Stimulated activated CD8-positive, alpha-beta memory T cell treated with anti-CD3 and anti-CD28 coated beads, Interleukin-4, amount 100 ng/mL, for 1 hour (primary cell): ENCODE measurements at places on chromosomes 11 and 22.

- DNase-seq: no peak
Observed at GRCh38 chr22:42418811-42419242, 13.4 kb downstream of the NFAM1 start.

DNA sequence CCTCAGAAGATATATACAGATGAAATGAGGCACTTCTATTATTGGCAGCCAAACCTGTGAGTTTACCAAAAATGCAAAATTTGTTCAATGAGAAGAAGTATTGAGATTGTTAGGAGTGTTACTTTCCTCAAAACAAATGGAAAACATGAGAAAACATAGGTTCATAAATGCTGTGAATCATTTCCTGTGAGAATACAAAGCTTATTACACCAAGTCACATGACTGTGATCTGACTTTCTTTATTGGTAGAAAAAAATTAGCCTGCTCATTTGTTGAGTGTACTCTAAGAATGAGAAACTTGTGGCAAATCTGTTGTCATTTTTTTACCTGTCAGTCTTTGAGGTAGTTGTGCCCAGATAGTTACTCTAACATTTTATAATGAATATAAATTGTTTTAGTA is 215.1 kb downstream of the TMEM135 start:
- DNase-seq: no peak

- DNase-seq: no peak
Observed at GRCh38 chr11:104410336-104410735, 246.4 kb upstream of the PDGFD start.

DNA sequence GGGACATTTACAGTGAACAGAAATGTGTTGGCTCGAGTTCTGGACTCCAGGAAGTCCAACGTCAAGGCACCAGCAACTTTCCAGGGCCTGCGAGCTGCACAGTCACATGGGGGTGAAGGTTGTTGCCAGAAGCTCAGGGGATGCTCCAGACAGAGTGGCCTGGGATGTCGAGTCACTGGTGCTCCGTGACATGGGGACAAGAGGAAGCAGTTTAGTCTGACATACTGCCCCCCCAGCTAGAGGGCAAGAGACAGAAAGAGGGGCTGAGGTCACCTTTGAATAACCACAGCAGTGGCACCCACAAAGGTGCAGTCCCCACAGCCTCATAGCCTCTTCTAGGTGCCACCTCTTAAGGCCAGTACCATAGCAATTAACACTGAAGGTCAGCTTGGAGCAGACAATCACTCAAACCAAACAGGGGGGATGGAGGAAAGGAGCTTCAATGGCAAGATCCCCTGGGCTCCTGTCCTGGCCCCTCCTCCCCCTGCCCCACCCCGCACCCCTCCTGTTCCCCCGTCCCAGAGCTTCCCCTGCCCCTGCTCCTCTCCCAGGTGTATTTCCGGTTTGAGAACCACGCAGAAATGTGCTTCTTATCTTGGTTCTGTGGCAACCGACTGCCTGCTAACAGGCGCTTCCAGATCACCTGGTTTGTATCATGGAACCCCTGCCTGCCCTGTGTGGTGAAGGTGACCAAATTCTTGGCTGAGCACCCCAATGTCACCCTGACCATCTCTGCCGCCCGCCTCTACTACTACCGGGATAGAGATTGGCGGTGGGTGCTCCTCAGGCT is 3.8 kb downstream of the APOBEC3D start:
- no peak for DNase-seq

- no peak for DNase-seq
Observed at GRCh38 chr11:105524286-105524685, 85.6 kb upstream of the GRIA4 start.

DNA sequence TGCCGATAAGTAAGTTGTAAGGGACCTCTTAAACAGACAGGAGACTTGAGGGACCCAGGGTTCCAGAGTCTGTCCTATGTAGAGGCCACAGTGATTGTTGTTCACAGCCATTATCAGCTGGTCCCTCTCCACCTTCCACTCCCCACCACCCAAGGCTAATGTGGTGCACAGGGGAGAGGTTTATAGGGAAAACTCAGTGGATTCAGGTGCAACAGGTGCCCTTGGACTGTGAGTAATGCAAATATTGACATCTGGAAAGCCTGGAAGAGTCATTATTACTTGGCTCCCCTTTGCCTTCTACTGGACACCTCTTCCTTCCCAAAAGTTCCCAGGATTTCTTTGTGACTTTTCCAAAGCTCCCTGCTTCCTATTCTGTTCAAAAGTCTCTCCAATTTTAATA is 441.1 kb upstream of the CCDC90B start:
- DNase-seq: no peak

DNA sequence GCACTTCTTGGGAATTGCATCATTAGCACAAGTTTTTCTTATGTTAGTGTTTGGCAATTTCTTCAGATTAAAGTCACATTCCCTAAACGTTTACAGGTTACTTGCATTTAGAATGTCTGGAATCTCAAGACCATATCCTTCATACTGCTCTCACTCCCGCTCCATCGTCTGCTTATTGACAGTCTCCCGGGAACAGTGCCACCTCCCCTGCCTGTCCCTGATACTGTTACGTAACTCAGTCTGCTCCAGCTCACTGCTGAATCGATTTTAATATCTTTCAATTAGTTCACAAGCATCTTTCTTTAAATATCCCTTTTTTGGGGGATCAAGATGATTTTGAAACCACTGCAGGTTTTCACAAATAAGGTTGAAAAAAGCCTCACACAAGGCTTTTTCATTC is 48.2 kb downstream of the GLYATL2 start:
- DNase-seq: no peak

GRCh38 chr11:48248902-48249301 is 4.0 kb downstream of the OR4X2 start:
- no peak for DNase-seq

DNA sequence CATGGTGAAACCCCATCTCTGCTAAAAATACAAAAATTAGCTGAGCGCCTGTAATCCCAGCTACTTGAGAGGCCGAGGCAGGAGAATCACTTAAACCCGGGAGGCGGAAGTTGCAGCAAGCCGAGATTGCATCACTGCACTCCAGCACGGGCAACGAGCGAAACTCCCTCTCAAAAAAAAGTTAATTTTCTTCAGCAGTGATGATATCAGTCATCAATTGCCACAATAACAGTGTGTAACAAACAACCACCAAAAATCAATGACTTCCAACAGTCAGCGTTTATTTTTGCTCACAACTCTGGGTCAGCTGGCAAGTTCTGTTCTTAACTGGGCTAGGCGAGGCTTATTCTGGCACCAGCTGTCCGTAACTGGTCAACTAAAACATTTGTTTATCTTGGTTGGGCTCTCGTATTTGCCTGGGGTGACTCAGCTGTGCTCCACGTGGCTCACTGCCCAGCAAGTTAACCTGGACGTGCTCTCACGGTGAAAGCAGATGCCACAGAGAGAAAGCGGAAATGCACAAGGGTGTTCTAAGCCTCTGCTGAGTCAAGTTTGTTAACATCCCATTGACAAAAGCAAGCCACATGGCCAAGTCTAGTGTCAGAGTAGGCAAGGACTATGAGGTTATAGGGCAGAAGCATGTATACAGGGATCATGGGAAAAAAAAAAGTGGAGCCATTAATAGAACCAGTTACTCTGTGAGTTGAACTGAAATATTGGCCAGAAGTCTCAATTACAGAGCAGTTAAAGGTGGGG is 52.1 kb downstream of the LHFPL7 start:
- DNase-seq: no peak

DNA sequence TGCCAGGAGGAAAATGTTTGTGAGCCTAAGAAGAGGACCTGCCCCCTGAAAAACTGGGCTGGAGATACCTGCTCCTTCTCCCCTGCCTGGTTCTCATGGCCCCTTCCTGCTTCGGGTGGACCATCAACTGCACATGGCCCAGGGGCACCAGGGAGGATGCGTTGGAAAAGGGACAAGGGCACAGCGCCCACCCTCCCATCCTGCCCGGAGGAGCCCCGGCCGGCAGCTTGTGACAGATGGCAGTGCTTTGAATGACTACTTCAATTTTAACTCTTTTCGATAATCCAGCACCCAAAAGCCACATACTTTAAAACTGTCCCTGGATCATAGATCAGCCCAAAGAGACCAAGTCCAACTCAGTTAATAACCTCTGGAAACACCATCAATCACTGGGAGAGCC is 135.8 kb upstream of the NECTIN1 start:
- DNase-seq: no peak
